ENCODE measurements at places on chromosomes 12 and 14. TPM values are rescaled to one million over a fixed set of nuclear protein-coding genes. Genes with fewer than 3 reads are reported as not detected.
A peak's percentile ranks its signal among the peaks of the same experiment; 100 is the strongest.

LTBP2 gene
- 40.7 TPM for polyA plus RNA-seq

KRT3 gene
- polyA plus RNA-seq = 0.36 TPM

EEA1 gene
- polyA plus RNA-seq = 14.3 TPM

DNA sequence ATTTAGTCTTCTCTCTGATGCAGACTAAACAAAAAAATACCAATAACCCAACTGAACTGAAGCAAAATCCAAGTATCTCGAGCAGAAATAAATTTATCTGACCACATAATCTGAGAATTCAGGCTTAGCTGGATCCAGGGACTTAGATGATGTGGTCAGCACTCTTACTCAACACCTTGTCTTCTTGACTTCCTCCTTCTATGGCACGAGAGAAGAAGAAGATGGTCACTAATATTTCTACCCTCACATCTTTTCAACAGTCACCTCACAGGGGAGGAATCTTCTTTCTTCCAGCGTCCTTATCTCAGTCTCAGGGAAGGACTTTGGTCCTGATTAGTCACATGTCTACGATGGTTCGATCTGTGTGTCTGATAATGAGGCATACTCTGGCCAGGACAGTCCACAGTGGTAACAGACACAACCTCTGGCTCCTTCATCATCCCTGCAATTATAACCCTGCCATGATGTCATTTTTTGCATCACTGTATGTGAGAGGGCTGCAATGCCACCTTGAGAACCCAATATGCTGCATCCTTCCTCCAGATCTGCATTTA, 15.8 kb downstream of the RGS6 start:
- H3K4me1 ChIP-seq = no peaks in the 10 kb centered on the region
- DNase-seq = no peak
- H3K4me3 ChIP-seq = no peak overlapping the region

DNA sequence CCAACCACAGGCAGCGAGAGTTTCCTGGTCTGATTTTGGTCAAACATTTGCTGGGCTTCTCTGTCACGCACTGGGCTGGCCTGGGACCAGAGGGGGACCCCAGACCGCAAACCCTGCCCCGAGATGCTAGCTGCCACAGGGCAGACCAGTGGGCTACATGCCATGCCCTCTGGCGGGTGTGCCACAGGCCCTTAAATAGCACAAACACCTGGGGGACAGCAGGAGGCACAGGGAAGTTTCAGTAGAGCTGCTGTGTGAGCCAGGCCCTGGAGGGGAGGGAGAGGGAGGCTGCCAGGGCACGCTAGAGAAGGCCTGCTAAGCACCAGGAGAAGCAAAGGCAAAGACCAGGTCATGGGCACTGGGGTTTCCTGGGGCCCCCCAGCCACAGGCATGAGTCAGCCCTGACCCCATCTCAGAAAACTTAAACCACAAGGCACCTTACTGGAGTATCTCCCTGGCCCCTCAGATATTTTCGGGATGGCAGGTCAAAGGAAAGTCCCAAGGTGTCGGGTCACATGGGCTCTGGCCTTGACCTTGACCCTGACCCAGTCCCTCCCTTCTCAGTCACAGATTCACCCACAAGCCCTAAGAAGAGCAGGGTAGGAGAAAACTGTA, 29.2 kb downstream of the ITPK1 start:
- H3K27ac ChIP-seq = peak overlapping the region; percentile 89
- H3K4me3 ChIP-seq = no peak overlapping the region
- H3K4me1 ChIP-seq = peaks cover 47% of the 10 kb centered on the region
- no peaks in the 10 kb centered on the region for H3K27me3 ChIP-seq
- no peak for DNase-seq

DNA sequence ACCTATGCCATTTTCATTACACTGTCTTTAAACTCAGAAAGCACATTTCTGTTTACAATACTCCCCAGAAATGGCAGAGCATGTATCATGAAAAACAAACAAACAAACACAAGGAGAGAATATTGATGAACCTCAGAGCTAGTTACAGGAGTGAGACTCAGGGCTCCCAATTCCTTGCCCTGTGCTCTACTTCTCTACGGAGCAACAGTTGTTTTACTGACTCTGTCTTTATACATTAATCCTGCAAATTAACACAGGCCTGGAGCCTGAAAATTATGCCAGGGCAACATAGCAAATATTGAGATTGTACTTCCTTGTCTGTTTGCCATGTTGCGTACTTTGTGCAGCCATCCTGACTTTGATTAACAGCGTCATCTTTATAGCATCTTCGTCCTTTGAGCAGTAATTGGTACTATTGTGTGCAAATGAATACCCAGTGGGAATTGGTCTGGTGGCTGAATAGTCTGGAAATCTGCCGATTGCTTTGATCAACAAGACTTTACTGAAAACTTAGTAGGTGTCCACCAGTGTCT, 15.2 kb upstream of the AKAP6 start:
- H3K4me3 ChIP-seq = no peak overlapping the region
- H3K27me3 ChIP-seq = no peaks in the 10 kb centered on the region
- no peak for DNase-seq
- no peaks in the 10 kb centered on the region for H3K36me3 ChIP-seq
- H3K27ac ChIP-seq = no peak overlapping the region
- H3K4me1 ChIP-seq = peaks cover 9% of the 10 kb centered on the region

GRCh38 chr14:35979531-35979930, 153.4 kb downstream of the BRMS1L start:
- no peak overlapping the region for H3K4me3 ChIP-seq
- H3K27me3 ChIP-seq = no peaks in the 10 kb centered on the region
- no peaks in the 10 kb centered on the region for H3K36me3 ChIP-seq
- no peak for DNase-seq
- no peak overlapping the region for H3K27ac ChIP-seq

DNA sequence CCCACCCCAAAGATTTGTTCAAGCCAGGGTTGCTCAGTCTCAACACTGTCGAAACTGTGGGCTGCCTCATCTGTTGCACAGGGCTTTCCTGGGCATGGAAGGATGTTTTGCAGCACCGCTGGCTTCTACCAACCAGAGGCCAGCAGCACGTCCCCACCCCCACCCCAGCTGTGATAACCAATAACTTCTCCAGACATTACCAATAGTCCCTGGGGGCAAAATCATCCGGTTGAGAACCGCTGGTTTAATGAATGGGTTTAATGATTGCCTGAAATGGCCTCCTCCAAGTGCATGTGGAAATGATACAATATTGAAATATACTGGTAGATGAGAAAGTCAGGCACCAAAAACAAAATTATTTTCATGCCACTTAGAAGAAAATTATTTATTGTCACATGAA, 44.5 kb downstream of the RIMBP2 start:
- no peak overlapping the region for H3K27ac ChIP-seq
- H3K36me3 ChIP-seq = no peaks in the 10 kb centered on the region
- no peak overlapping the region for H3K4me3 ChIP-seq
- DNase-seq = no peak
- H3K4me1 ChIP-seq = no peaks in the 10 kb centered on the region
- no peaks in the 10 kb centered on the region for H3K27me3 ChIP-seq

TEP1 gene
- 12.5 TPM for polyA plus RNA-seq

DNA sequence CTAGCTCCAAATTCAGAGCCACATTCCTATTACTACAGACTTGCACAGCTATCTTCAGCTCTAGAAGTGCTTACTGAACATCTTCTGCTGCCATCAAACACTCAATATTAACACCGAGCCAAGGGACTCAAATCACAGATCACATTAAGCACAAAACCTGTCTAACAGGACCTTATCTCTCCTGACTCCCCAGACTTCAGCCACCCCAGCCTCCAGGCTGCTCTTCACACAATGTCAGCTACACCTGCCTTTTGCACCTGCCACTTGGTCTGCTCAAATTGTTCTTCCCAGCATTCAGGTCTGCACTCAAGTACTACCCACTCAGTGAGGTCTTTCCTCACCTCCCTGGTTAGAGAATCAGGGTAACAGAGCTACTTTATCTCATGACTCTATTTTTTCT, 57.1 kb downstream of the GALC start:
- H3K4me3 ChIP-seq = no peak overlapping the region
- no peaks in the 10 kb centered on the region for H3K27me3 ChIP-seq

DNA sequence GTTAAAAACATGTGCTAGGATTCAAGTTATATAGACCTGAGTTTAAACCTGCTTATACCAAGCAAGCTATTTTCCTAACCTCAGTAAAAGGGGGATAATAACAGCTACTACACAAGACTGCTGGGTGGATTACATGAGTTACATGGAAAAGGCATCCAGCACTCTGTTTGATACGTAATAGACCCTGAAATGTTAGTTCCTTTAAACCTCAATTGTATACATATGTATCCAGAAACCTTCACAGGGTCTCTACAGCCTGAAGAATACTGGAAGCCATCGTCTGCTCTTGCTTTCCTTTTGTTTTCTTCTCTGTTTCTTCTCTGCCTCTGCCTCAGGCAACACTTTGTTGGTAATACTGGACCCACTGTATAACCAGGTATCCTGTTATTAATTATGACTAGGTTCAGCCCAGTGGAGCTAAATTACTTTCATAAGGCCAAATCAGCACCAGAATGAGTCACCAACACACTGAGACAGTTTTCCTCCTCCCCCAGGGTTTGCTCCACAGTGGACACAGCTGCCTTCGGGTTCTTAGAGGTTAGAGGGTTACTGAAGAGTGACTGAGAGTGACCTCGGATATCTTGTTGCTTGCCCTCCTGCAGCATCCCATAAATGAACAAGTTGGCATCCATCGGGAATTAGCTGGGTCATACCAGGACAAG, 127.1 kb downstream of the CAPZA3 start:
- H3K36me3 ChIP-seq = no peaks in the 10 kb centered on the region
- peak; percentile 9 for DNase-seq
- H3K4me3 ChIP-seq = no peak overlapping the region
- H3K27me3 ChIP-seq = no peaks in the 10 kb centered on the region
- H3K4me1 ChIP-seq = peaks cover 10% of the 10 kb centered on the region
- no peak overlapping the region for H3K27ac ChIP-seq

- no peak for DNase-seq
- H3K36me3 ChIP-seq = no peaks in the 10 kb centered on the region
- H3K4me3 ChIP-seq = no peak overlapping the region
- peaks cover 14% of the 10 kb centered on the region for H3K4me1 ChIP-seq
- H3K27ac ChIP-seq = no peak overlapping the region
Measured at GRCh38 chr12:124293286-124294003, 1.4 kb upstream of the RFLNA start.

DNA sequence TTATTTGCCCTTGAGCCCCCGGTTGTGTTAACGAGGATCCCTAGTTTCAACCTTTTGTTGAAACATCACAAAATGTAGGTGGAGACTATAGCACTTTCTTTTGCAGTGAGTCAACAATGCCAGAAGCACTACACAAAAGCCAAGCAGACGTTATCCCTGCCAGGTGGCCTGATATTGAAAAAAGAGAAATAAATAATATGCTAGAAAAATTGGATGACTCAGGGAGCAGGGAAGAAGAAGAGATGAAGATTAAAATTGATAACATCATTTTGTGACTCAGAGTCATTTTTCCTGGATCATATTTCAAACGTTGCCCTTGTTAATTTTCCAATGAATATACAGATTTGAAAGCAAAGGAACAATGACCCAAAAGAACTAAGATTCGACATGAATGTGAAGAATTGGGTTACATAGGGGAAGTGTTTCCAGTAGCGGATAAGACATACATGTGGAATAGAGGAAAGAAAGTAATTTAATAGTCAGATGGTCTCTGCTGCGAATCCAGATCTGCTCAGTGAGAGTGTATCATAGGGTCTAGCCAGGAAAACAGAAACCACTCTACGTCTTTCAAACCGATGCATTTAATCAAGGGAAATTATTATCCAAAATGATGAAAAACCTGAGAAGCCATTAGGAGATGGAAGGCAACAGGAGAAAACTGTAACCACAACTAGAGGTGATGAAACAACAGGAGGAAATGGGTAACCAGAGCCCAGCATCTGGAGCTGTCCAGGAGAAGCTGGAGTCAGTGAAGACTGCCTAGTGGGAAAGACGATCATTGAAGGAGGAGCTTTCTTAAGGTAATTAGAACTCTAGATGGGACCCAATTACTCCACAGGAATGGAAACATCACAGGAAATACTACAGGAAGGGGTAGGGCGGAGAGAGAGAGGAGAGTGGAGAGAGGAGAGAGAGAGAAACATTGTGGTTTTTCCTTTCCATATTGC, 57.9 kb downstream of the RERG start:
- no peak overlapping the region for H3K4me3 ChIP-seq
- no peak overlapping the region for H3K27ac ChIP-seq
- no peaks in the 10 kb centered on the region for H3K36me3 ChIP-seq

DNA sequence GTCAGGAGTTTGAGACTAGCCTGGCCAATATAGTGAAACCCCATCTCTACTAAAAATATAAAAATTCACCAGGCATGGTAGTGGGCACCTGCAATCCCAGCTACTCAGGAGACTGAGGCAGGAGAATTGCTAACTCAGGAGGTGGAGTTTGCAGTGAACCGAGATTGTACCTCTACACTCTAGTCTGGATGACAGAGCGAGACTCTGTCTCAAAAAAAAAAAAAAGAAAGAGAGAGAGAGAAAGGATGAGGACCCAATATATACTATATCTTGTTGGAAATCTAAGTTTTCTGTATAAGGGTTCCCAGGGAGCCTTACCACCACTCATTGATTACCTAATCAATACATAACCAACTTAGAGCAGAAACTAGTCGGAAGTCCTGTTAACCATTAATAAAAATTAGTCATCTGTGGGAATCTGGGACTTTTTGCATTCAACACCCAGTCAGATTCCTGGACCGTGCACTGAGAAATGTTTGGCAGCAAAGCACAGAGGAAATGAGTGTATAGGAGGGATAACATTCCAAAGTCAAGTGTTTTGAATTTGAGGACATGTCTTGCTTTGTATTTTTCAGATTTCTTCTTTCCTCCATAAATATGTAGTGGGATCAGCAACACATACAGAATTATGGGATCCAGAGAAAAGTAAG, 44.8 kb upstream of the NR2C1 start:
- peak overlapping the region; percentile 99 for H3K27ac ChIP-seq
- H3K36me3 ChIP-seq = peaks cover 2% of the 10 kb centered on the region

DNA sequence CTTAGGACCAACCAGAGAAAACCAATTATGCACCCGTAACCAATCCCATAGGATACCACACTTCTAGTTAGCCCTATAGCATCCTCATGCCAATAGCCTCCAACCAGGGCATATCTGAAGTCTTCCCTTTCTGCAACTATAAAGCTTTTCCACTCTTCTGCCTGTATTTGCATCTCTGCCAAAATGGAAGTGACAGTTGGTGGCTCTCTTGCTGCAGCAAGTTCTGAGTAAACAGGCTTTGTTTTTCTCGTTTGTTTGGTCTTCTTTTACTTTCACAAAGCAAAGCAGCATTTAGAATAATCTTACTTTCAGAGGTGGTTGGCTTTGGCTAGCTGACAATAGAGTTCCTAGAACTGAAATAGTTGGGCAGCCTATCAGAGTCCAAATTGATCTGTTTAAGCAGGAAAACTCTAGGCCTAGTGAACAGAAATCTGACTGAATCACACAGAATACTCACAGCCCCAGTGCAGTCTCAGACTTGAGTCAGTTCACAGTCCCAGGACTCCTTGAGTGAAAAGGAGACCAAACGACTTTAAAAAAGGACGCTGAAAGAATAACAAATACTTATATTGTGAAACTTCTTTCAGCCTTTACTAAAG, 1029.7 kb upstream of the LRFN5 start:
- no peak overlapping the region for H3K27ac ChIP-seq
- DNase-seq = no peak
- H3K4me1 ChIP-seq = no peaks in the 10 kb centered on the region
- no peaks in the 10 kb centered on the region for H3K36me3 ChIP-seq

TAS2R10 gene
- not detected for polyA plus RNA-seq

MRPL42 gene
- polyA plus RNA-seq = 72.1 TPM

HCAR1 gene
- 0.10 TPM for polyA plus RNA-seq

Data from keratinocyte (primary cell).